ENCODE measurements at places on chromosomes 2 and 18. TPM values are rescaled to one million over a fixed set of nuclear protein-coding genes. Genes with fewer than 3 reads are reported as not detected.

The ATOH8 gene
- total RNA-seq = 1.9 TPM

The SCLY gene
- 8.8 TPM for total RNA-seq

DNA sequence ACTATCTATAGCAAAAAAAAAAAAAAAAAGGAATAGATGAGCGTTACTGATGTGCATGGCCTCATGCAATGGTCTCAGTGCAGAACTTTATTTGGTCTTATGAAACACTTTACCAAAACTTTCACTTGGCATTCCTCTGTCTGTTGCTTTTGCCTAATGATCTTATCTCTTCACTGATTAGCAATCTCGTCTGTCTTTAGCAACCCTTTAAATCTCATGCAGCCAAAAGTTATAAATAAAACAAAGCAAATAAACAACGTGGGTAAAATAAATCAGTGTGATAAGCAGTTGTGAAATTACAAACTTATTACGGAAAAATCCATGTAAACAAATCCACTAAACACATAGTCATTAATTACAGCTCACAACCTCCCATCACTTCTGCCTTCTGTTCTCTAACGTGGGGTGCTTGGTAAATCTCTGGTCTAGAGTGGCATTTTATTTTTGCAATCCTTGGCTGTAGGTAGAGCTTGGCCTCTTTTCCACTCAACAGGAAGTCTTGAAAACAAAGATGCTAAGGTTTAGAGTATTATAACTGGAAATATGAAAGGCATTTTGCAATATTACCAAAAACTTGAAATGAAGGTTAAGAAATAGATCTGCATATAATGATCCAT lies 288.0 kb downstream of the AFF3 start:
- ATAC-seq = no peak

DNA sequence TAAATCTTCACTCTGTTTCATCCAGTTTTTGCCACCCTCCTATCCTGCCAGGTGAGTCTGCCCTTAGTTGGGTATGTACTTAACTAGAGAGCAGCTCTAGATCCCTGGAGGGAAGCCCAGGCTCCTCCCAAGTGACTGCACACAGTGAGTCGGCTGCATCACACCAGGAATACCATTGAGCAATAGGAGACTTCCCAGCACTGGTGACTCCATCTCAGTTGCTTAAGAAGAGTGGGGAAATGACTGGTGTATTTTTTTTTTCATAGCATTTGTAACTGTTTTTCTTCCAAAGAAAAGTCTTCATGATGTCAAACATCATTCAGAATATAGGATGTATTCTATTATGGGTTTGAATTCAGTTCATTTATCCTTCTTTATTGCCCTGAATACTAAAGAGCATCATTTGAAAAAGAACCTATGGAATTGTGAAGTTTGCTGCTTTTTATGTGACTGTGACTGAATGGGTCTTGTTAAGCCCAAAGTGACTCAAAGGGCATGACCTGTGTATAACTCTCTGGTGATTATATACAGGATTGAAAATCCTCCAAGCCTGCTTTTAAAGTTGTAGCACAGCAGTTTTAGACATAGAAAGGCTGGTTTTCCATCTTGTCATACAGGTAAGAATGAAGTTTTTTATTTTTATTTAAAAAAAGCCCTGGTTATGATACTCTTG lies 84.3 kb downstream of the MAP3K20 start:
- ATAC-seq = peak; percentile 100

The DES gene
- 0.66 TPM for total RNA-seq

The C1QL2 gene
- total RNA-seq = 0.21 TPM

The REEP1 gene
- 53.1 TPM for total RNA-seq

DNA sequence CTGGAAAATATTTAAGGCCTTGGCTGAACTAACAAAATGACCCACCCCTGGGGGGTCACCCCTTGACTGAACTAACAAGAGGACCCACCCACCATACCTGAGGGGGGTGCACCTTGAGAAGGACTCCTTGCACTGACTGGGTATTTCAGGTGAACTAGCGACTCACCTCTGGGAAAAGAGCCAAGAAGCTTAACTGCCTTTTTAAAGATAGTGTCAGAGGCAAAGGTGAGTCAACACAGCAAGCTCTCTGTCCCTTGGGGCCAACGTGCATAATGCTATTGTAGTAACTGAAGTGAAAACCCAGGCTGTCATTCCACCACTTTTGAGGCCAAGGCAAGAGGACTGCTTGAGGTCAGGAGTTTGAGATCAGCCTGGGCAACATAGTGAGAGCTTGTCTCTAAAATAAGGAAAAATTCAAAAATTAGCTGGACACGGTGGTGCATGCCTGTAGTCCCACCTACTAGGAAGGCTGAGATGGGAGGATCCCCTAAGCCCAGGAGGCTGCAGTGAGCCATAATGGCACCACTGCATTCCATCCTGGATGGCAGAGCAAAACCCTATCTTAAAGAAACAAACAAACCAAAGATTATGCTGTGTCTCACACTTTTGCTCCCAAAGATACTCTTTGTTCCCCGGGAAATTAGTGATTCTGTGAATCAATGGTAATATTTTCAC lies 36.4 kb upstream of the ZCCHC2 start:
- no peak for ATAC-seq

DNA sequence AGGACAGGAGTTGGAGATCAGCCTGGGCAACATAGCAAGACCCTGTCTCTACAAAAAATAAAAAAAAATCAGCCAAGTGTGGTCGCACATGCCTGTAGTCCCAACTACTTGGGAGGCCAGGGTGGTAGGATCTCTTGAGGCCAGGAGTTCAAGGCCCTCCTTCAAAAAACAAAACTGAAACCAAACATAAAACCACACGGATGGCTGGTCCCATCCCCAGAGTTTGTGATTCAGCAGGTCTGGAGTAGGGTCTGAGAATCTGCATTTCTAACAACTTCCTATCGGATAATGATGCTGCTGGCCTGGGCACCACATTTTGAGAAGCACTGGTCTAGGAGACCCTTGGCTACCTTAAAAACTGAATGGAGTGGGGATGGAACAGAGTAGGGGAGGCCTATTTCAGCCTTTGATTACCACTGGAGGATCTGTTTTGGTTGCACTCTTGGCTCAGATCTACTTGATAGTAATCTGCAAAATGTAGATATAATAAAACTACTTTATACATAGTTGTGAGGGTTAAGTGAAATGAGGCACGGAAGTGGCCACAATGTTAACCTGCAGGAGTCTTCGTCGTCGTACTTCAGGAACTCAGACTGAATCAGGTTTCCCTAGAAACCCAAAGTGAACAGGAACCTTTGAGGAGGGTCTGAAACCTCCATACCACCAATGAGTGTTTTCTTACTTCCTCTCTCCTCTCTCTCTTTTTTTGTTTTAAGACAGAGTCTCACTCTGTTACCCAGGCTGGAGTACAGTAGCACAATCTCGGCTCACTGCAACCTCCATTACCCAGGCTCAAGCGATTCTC lies 25.5 kb upstream of the NFE2L2 start:
- no peak for ATAC-seq

- no peak for ATAC-seq
These were observed 53.6 kb upstream of the NRXN1 start for GRCh38 chr2:51085420-51086068.

DNA sequence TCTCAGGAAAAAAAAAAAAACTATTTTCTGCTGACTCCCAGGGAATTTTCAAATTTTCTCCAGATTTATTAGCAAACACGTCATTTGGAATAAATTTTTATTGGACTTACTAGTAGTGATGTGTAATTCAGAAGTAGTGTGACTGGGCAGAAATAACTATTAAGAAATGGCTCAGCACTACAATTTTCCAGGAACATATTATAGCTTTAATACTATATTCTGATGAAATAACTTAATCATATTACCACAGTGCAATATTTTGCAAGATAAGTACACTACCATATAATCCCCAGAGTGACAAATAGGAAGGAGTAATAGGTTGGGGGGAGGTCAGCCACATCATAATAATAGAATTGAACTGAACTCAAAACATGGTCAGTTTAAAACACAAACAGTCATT lies 19.7 kb upstream of the TNFAIP6 start:
- ATAC-seq = no peak

The CCDC85A gene
- total RNA-seq = 2.4 TPM

- no peak for ATAC-seq
These were observed 45.6 kb upstream of the ARHGAP15 start for GRCh38 chr2:143083636-143084035.

Data from motor neuron (in vitro differentiated cells).